ENCODE measurements at places on chromosomes 4 and X.

GRCh38 chrX:38627683-38628082, 66.3 kb downstream of the TSPAN7 start:
- DNase-seq, result peak; percentile 2

DNA sequence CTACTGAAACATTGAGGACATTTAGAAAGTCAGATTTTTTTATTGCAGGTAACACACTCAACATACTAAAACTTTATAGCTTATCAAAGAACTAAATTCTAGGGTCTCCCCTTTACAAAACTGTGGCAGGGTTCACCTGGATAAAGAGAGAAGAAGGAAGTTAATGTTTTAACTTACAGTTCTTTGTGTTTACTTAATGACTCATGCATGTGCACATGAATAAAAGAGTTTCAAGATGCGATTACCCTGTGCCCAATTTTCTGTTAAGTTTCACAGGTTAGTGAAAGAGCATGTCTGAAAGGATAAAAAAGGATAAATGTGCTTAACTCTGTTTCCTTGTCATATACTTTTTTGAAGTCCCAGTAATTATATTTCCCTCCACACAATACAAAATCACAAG, 16.8 kb downstream of the DCAF8L1 start:
- no peak for DNase-seq

DNA sequence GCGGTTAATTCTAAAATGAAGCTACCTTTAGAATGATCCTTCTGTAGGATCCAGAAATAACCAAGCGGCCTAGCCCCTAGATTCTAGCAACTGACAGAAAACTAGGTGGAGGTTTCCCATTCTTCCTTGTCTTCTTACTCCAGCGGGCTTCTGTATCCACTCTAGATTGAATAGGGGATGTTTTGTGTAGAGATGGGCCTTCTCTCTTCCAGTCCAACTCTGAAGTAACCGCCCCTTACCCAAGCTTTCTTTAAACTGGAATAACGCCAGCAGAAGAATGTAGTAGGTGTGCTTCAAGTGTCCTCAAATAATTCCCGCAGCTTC, 386 bp upstream of the TMEM184C start:
- no peak for DNase-seq

DNA sequence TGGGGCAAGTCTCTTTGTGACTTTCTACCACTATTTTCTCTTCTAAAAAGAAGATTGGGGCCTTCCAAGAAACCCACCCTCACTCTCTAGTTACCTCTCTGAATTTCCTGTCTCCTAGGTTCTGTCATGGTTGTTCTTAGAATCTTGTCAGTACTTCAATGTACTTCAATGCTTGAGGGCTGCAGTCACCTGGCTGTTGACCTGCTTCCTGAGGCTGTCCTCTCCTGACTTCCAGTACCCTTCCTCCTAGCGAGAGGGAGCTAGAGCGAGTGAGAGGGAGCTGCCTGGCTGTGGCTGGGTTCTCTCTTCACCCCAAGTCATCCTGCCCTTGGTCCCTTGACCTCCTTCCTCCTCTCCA, 17.7 kb downstream of the CD99L2 start:
- DNase-seq, result no peak

DNA sequence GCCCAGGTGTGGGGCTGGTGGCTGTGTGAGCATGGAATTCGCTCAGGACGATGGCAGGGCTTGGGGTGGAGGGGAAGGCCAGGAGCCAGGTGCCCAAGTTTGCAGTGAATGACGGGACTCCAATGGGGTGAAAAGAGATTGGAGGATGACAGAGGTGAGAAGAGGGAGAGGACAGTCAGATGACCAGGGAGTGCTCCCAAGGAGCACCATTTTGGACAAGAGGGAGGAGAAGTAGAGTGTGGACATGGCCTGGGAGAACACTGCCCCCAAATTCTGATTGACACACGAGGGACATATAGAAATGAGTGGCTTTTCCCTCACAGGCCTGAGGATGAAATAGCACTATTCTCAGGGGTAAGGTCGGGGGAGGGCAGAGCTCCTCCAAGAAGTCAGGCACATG, 6.7 kb downstream of the MRFAP1 start:
- DNase-seq, result no peak

GRCh38 chrX:27917713-27918500, 63.3 kb downstream of the DCAF8L1 start:
- DNase-seq, result no peak

All from GM23248 (cell line).